ENCODE measurements at places on chromosomes 1 and 21.

- DNase-seq, result no peak
These were observed 31.3 kb upstream of the CLCA4 start for GRCh38 chr1:86515597-86515996.

DNA sequence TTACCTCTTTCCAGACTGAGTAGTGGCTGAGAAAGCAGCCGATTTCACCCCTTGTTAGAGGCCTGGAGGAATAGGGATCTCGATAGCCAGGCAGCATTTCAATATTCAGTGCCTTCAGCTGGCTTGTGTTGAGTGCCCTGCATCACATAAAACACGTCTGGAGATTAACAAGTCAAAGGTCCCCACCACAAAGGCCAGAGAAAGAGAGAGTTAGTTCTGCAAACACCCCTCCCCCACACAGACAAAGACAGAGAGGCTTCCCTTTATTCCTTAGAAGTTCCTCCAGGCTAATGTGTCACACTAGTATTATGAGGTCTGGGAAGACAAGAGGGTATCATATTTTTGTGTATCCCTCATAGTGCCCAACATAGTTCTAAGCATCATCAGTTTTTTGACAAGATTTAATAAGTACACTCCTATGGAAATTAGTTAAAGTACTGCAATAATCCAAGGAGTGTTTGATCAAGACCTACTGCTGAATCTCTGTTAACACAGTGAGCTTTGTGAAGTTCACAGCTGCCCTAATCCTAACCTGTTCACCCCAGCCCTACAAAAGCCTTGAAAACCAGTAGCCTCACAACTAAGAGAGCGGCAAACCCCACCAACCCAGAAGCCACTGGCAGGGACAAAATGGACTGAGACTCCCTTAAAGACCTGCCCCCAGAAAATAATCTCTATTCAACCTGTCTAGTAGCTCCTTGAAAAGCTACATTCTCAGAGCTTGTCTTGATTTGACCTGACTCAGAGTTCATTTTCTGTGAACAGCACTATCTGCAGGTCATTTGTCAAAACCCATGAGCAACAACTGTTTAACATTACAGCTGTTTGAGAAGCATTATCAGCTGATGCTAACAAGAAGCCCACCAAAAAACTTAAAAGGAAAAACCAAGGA is 91.9 kb downstream of the COLGALT2 start:
- no peak for DNase-seq

- no peak for DNase-seq
These were observed 494.0 kb downstream of the KCNT2 start for GRCh38 chr1:196114193-196114592.

DNA sequence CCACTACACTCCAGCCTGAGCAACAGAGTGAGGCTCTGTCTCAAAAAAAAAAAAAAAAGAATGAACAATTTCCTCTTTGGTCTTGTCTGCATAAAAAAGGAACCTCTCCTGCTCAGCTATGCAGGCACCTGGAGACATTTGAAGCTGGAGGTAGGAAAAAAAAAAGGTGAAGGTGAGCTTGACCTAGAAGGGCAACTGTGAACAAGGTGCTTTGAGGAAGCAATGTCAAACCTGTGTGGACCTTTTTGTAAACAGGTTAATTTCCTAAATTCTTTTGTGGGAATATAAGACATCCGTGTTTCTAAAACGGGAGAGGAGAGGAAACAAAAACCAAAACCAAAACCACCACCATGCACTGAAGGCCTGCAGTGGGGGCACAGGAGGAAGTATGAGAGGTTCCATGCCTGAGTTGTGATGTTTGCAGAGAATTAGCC is 77.5 kb downstream of the SLC45A1 start:
- no peak for DNase-seq

DNA sequence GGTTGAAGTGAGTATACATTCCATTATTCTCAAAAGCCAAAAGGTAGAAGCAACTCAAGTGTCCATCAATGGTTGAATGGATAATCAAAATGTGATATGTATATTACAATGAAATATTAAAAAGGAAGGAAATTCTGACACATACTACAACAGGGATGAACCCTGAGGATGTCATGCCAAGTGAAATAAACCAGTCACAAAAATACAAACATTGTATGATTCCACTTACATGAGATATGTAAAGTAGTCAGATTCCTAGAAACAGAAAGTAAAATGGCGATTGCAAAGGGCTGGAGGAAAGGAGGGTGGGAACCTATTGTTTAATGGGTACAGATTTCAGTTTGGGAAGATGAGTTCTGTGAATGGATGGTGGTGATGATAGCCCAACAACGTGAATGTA is 5.8 kb downstream of the SLC44A3 start:
- no peak for DNase-seq
